ENCODE measurements at places on chromosomes 4 and X. TPM values are rescaled to one million over a fixed set of nuclear protein-coding genes. Genes with fewer than 3 reads are reported as not detected.
A peak's percentile ranks its signal among the peaks of the same experiment; 100 is the strongest.

DNA sequence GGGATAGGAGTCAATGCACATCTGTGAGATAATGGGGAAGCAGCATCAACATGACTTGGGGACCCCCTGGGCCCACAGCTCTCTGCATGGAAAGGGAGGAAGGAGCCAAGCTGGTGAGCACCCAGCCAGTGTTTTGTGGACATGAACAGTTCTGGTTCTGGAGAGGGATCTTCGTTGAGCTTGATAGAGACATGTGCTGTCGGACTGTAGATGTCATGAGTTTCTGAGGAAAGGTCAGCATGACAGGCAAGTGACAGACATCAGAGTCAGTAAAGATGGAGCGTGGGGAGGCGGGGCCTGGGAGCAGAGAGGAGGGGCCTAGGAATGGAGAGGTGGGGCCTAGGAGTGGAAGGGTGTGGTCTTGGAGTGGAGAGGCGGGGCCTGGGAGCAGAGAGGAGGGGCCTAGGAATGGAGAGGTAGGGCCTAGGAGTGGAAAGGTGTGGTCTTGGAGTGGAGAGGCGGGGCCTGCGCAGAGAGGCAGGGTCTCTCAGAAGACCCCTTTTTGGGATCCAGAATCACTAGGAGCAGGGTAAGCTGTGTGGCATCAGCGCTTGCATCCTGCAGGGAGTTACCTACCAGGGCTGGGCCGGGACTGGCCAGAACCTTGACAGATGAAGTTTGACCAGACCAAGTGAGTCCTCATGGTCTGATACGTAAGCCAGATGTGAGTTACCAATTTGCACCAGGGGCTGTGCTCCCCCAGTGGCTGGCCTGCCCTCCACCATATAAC lies 33.7 kb downstream of the PIGG start:
- DNase-seq, result no peak

DNA sequence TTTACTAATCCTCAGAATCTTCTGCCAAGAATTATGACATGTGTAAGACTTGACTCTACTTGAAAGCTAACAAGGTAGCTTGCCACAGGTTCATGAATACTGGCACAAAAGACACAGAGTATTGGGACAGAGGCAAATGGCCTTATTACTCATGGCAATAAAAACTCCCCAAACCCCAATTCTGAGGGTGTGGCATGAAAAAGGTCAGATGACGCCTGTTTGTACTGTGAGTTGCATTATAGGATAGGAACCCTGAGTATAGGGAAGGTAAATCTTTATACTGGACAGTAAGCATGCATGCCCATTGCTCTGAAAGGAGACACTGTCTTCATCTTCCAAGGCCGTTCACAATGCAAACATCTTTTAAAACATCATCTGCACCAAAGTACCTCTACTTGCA lies 600.0 kb downstream of the IL1RAPL1 start:
- DNase-seq, result no peak

DNA sequence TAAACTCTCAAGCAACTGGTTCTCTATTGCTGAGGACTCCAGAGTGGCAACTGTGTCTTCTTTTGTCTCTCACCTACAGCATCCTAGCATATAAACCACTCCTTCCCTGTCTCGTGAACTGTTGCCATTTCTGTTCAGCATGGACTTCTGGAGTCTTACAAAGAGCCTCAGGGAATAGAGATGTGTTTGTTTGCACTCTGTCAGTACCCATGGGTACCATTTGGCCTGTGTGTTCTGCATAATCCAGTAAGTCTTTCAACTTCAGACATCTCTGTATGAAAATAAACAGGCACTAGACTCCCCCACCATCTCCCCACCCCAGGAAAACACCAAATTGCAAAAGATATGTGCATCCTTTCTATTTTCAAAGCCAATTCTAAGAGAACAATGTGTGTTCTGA lies 1351.6 kb upstream of the PABPC4L start:
- no peak for DNase-seq

DNA sequence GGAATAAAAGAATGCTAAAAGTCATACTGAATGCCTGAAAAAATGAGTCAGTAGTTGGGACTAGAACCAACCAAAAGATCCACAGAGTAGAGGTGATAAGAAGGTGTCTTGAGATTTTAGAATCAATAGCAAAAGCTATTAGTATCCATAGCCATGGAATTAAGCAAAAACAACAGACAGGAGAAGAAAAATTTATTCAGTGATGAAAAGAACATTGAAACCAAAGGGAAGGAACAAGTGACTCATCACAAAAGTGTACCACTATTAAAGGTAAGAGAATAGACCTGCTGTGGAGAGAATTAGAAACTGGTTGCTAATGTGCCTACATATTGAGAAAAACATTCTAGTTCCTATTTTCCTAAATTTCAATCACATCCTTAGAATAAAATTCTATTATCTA lies 182.0 kb upstream of the NEIL3 start:
- peak; percentile 21 for DNase-seq

GRCh38 chr4:2833671-2834000 lies 10.0 kb upstream of the ADD1 start:
- DNase-seq, result no peak

DNA sequence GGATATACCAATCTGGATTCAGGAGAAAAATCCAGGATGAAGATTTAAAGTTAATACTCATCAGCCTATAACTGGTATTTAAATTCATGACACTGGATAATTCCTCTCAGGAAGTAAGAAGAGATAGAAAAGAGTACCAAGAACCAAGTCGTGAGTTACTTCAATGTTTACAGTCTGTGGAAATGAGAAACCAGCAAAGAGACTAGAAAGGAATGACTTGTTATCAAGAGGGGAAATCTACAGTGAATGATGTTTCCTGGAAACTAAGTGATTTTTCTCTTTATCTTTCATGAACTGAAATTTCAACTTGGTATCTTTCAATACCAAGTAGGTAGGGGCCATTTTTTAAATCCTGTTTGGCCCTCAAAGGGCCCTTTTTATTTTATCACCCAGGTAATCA lies 217.9 kb upstream of the AFF2 start:
- DNase-seq, result no peak

DNA sequence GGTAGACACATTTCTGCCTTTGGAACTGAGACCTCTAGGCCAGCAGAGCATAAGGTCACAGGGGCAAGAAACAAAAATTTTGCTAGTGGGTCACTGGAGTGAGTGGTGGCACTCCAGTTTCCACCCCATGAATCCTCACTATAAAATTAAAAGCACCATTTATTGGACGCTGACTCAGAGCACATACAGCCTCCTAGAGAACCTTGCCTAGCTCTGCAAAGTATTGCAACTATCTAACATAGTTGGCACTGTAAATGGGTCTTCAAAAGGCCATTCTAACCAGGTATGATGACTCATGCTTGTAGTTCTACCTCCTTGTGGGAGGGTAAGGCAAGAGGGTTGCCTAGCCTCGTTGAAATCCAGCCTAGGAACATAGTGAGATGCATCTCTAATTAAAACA lies 25.1 kb downstream of the RRAGB start:
- DNase-seq, result no peak

DNA sequence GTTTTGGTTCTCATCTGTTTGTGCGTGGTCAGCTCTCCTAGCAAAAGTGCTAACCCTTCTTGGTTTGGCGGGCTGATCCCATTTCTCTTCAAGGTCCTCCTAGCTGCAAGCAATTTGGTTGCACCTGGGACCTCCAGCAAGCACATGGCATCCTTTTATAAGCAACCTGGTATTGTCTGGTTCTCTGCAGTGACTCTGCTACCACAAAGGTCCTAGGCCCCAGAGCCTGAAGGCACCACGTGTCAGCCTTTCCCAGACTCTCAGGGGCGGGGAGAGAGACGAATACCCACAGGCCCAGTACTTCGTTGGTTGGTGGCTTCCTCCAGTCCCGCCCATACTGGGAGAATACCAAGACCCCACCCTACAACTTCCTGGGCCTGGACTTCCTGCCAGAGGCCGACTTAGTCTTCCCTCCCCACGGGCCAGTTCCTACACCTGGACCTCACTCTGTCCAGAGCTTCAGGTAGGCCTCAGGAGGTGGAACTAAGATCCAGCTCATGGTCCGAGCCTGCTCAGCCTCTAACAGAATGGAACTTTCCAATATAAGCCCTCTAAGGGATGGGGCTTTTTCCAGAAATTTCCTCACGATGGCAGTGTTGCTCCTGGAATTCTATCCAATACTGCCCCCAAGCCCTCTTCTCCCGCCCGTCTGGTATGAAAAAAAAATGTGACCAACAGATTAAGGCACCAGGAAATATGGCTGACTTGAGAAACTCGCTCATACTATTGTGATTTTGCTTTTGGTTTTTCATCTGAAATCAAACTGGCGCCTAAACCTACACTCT lies 192.5 kb upstream of the STK26 start:
- DNase-seq, result peak; percentile 90

DNA sequence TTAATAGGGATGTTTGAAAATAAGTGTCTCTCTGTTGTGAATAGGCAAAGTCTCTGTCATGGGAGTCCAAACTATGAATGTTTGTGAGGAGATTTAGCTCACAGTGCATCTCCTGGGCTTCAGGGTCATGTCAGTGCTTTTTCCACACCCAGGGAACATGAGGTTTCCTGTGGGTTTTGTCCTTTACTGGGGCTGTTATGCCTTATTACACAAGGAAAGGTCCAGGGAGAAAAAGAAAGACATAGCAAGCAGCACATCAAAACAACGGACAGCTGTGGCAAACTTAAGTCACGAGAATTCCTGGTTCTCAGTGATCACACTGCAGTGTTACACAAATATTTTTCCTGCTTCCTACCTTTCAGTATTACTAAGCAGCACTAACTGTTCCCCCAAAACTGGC lies 99.4 kb downstream of the MBNL3 start:
- DNase-seq, result no peak

DNA sequence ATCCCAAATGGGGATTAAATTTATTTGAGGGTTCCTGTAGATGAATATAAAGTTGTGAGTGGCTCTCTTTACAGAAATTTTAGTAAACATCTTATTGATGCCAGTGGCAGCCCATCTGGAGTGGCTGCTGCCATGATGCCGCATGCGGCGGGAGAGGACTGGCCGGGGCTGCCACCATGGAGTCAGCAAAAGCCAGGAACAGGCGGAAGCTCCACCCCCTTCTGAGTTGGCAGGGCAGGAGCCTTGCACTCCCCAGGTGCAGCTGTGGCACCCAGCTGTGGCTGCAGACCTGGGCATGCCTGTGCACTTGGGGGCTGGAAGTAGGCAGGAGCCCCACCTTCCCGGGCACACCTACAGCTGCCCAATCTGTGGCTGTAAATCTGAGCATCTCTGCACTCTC lies 92.3 kb downstream of the KCNIP4 start:
- no peak for DNase-seq

GRCh38 chrX:122238801-122239200 lies 945.3 kb upstream of the GRIA3 start:
- no peak for DNase-seq

DNA sequence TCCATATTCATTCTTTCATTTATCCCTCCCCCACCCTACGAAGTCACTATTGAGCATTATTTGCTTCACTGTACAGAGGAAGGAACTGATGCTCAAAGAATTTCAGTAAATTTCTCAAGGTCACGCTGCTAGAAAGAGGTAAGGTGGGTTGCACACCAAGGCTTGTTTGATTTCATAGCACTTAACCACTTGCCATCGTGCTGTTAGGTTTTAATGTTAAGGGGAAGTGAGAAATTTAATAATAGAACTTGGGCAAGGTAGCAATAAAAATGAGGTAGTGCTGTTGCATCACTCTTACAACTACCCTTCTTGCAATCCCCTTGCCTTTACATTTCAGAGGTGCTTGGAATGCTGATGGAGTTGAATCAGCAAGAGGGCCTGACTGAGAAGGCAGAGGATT lies 343.1 kb downstream of the MID1IP1 start:
- no peak for DNase-seq

GRCh38 chr4:26731351-26732035 lies 129.1 kb upstream of the STIM2 start:
- no peak for DNase-seq

DNA sequence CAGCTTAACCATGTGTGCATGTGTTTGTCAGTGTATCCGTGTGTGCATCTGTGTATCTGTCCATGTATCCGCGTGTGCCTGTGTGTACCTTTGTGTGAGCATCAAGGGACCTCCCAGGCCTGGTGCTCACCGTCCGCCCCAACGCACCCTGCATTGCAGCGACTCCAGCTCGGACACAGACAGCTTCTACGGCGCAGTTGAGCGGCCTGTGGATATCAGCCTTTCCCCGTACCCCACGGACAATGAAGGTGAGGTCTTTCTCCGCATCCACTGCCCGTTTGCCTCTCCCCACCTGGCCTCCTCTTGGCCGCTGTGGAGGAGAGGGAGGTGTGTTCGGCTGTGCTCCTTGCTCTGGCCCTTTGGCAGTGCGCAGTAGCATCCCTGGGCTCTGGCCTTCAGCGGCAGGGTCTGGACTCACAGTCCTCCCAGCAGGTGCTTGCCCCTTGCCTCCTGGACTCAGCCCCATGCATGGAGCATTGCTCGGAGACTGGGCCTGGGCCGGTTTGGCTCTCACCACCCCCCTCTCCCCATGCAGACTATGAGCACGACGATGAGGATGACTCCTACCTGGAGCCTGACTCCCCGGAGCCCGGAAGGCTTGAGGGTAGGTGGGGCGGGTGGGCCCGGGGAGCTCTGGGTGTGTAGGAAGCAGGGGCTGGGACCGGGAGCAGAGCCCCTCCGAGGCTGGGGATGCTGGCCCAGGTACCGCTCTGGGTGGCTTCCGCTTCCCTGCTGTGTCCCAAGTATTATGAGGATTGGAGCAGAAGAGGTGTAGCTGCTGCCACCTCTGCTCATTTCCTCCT lies 16.4 kb upstream of the ADD1 start:
- no peak for DNase-seq

- DNase-seq, result no peak
Observed at GRCh38 chr4:86178211-86178610, 181.6 kb downstream of the MAPK10 start.

DNA sequence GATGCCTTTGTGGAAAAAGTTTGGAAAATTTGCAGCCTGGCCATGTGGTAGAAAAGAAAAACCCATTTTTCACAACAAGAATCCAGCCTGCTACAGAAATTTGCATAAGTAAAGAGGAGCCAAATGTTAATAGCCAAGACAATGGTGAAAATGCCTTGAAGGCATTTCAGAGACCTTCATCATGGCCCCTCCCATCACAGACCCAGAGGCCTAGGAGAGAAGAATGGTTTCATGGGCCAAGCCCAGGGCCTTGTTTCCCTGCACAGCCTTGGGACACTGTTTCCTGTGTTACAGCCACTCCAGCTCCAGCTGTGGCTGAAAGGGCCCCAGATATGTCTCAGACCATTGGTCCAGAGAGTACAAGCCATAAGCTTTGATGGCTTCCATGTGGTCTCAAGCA lies 101.4 kb upstream of the LINC00632 start:
- no peak for DNase-seq

The TBC1D8B gene
- 7.9 TPM for total RNA-seq

The GPC4 gene
- total RNA-seq, result 0.14 TPM

The SRPK3 gene
- total RNA-seq, result 0.05 TPM

The TIMP1 gene
- 102 TPM for total RNA-seq

The MAGEA6 gene
- not detected for total RNA-seq

Data from dermis blood vessel endothelial cell (primary cell).